ENCODE measurements at places on chromosomes 16 and 17.

- DNase-seq, result no peak
Observed at GRCh38 chr16:72442385-72443158, 270.6 kb upstream of the PMFBP1 start.

GRCh38 chr16:11452746-11453389 lies 107.6 kb downstream of the RMI2 start:
- DNase-seq, result no peak

GRCh38 chr17:52147872-52148271 lies 10.6 kb downstream of the CA10 start:
- no peak for DNase-seq

DNA sequence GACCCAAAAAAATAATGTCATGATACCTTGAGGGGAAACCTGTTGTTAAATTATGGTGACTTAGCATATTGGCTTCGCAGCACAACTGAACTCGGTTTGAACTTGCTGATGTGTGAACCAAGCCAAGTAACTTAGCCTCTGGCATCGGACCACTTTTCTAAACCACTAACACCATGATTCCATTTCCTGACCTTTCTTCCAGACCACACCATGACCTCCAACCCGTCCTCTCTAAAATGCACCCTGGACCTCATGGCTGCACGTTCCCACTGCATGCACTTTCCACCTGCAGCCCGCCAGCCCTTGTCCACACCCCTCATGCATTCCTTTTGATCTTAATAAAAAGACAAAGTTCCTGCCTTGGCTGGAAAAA lies 29.3 kb downstream of the DYNLRB2 start:
- DNase-seq, result no peak

- peak; percentile 56 for DNase-seq
Observed at GRCh38 chr17:19979917-19980770, 2.5 kb upstream of the AKAP10 start.

Data from heart left ventricle (tissue), 16 donors.